ENCODE measurements at places on chromosomes 11 and 22. TPM values are rescaled to one million over a fixed set of nuclear protein-coding genes. Genes with fewer than 3 reads are reported as not detected.

The TRIM6 gene
- 0.64 TPM for total RNA-seq

The HSPB2 gene
- not detected for total RNA-seq

The XKR3 gene
- not detected for total RNA-seq

The TMPRSS13 gene
- total RNA-seq = not detected

The LMNTD2 gene
- 1.1 TPM for total RNA-seq

The BRSK2 gene
- 9.3 TPM for total RNA-seq

The GAL3ST1 gene
- total RNA-seq = not detected

The NUDT8 gene
- 23.4 TPM for total RNA-seq

The RIC3 gene
- total RNA-seq = 5.3 TPM

The NF2 gene
- 37.3 TPM for total RNA-seq

The ANO1 gene
- 244 TPM for total RNA-seq

All from ascending aorta (tissue), 2 donors.